CD4-positive, alpha-beta T cell (primary cell): ENCODE measurements at places on chromosomes 2 and 18. TPM values are rescaled to one million over a fixed set of nuclear protein-coding genes. Genes with fewer than 3 reads are reported as not detected.
A peak's percentile ranks its signal among the peaks of the same experiment; 100 is the strongest.

PJVK gene
- total RNA-seq, result 3.8 TPM

DNA sequence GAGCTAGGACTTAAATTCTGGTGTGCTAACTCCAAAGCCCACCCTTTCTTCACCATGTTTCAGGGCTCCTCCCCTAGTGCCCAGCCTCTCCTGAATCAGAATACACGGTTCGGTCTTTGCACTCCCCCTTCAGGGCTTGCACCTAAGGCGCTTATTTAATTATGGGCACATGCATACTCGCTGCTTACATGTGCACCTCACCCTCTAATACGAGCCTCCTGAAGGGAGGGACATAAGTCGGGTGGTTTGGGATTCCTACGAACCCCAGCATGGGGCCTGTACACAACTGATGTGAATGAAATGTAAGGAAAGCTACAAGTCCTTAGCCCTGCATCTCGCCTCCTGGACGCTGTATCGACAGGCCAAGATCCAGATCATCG lies 435 bp downstream of the IFT172 start:
- DNase-seq, result no peak

NT5C1B gene
- not detected for total RNA-seq

DNA sequence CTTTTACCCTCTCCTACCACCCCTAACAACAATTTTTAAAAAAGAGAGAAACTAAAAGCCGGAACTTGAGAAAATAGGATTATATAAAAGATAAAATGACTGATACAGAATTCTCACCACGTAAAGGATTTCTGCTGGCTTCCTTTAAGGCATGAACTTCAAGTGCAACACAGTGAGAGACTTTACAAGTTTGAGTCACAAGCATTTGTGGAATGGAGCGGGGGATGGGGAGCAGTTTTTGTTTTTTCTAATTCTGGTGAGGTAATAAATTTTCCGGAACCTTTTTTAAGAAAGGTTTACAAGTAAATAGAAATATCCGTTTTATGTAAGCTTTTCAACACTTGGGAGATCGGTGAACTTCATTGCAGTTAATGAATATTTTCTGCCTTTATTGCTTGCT lies 1.8 kb upstream of the CDH2 start:
- no peak for DNase-seq

GLI2 gene
- not detected for total RNA-seq

DNA sequence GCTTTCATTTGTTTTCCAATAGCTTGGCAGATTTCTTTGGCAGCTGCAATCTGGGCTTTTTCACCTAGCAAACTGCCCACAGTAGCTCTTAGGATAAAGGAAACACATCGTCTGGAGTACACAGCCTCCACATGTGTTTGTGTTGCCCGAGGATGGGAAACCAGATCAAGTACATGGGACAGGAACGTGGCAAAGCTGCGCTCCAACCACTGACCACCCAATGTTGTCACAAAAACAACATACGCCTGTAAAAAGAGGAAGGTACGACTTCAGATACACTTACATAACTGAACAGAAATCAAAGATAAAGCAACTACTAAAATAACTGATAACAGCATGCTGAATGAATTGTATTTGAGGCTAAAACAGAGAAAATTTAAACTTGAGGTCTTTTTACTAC lies 15.5 kb downstream of the HEATR5B start:
- DNase-seq, result no peak

SNED1 gene
- total RNA-seq, result 42.0 TPM

CSRNP3 gene
- not detected for total RNA-seq

DNA sequence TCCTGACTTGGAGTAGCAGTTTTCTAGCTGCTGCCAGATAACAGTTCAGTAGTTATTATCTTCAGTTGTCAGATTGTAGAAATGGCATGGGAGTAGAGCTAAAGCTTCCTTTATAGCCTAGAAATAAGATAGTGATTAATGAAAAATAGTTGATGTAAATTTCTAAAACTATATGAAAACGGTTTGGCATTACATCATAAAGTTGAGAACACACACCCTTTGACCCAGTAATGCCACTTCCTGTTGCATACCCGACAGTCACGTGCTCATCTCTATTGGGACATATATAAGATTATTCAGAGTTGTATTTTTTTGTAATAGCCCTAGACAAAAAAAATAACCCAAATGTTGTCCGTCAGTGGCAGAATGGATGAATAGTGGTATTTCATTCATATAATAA lies 39.4 kb upstream of the ASB1 start:
- DNase-seq, result no peak

DNA sequence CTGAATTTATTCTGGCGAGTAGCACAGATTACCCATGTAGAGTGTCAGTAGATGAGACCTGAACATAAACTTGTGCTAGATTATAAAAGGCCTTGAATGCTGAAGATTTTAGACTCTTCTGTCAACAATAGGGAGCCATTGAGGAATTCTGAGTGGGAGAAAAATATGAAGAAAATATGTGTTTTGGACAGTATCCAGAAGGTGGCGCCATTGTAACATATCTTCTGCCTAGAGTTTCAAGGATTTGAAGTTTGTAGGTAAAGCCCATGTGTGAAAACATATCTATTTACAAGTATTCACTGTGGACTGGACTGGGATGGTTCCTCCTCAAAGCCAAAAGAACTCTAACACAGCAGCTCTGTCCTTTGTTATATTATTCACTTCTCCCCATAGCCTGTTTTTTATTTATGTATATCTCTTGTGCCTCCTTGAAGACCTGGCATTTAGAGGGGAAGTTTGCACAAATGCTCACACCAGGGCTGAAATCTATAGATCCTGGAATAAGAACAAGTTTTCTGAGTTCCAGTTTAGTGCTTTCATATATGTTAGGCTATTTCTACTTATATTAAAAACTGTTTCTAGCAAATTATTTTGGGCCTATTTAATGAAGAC lies 124.9 kb downstream of the RDH14 start:
- no peak for DNase-seq

- DNase-seq, result no peak
Measured at GRCh38 chr18:61921621-61922235, 28.9 kb upstream of the RNF152 start.

GRCh38 chr2:204110751-204111516 lies 174.4 kb downstream of the ICOS start:
- DNase-seq, result no peak

AQP12A gene
- not detected for total RNA-seq

GRCh38 chr2:11446733-11447248 lies 19.2 kb downstream of the E2F6 start:
- DNase-seq, result peak; percentile 35

DNA sequence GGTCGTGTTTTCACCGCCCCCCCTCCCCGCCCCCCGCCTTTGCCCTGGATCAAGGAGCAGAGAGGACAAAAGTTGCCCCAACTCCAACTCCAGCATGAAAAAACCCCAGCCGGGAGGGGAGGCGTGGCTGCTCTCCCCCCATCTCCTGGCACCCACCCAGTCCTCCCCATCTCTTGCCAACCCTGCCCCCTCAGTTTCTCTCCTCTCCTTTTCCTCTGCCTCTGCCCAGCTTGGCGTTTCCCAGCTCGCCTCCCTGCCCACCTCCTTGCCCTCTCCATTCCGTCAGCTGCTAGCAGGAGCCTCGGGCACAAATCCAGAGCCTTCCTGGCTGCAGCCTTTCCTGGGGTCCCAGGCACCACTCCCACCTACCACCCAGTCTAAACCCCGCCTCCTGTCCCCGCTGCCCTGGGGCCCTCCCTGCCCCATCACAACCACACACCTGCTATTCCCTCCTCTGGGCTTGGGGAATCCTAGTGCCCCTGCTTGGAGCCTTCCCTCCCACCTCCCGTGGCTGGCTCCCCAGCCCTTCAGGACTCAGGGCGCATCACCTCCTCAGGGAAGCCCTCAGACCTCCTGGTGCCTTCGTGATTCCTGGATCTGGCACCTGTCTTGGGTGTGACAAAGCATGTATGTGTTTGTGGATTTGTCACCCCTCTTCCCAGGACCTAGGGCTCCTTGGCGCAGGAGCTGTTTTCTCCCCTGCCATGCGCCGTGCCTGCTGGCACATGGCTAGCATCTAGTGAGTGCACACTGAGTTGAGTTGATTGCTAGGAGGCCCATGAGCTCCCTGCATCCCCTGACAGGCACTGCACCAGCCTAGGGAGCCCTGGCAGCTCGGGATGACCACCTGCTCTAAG lies 209.1 kb downstream of the TFCP2L1 start:
- no peak for DNase-seq
